Stimulated activated CD8-positive, alpha-beta memory T cell treated with anti-CD3 and anti-CD28 coated beads, Interleukin-15, amount 100 ng/mL, for 24 hours (primary cell): ENCODE measurements at places on chromosomes 5 and 9.

DNA sequence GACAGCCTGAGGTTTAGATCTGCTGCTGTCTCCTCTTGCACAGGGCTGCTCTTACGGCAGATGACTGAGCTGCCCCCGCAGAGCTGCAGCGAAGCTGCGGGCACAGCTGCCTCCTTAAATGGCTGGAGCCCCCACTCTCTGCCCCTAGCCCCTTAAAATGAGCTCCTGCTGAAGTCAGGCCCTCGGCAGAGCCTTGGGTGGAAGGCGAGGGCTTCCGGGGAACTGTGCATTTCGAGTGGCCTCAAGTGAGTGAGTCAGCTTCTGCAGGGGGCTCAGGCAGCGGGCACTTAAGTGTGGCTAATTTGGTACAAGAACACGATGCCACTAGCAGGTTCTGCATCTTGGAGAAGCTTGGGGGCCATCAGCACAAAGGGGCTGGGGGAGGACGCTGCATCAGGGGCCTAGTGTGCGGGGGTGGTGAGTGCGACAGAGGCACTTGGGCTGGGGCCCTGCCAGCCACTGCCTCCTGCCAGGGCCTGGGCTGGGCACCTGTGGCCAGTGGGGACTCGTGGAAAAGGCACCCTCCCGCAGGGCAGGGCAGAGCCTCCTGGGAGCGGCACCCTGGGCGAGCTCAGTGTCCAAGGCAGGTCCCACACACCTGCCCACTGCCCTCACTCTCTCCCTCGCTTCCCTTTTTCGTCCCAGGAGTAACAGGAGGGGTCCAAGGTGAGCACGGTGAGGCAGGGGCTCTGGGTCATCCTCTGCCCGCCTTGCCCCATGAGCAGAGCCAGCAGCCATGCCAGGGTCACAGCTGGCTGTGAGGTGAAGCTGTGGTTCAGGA is 28.8 kb upstream of the RNU6ATAC start:
- DNase-seq = no peak

- no peak for DNase-seq
Observed at GRCh38 chr9:111937781-111938426, 41.3 kb downstream of the UGCG start.

GRCh38 chr5:118366429-118366828 is 621.9 kb downstream of the DTWD2 start:
- no peak for DNase-seq

DNA sequence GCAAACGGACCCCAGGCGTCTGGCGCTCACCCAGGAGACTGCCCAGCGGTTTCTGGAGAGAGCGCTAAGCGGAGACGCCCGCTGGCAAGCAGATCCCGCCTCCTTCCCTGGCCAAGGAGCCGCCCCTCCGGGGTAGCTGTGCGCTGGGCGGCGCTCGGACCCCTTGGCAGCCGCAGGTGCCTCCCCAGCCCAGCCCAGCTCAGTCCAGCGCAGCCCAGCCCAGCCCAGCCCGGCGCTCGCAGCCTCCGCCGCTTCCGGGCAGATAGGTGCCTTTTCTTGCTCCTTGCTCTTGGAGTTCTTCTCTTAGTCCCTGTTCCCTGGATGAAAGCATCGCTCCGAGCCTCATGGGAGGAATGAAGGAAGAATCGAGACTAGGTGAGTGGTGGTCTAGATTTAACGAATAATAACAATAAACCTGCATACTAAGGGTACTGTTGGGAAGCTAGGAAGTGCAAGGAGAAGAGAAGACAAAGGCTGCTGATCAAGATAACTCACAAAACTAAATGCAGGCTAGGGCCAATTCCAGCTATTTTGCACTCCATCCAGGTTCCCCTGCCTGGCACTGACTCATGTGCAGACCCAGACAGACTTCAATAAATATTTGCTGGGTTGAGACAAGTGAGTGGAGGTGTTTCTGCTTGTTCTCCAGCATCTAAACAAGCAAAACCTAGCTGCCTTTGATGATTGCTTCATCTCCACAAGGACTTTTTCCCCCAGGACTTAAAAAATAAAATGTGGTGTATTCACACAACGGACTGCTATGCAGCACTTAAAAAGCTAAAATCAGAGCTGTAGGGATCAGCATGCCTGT is at the start of gene STK32A:
Gene STK32A, plus strand, starts transcription at position 202 of the 811 bp plus-strand sequence. CDS start 4,609 bp downstream, outside the sequence.
- no peak for DNase-seq

DNA sequence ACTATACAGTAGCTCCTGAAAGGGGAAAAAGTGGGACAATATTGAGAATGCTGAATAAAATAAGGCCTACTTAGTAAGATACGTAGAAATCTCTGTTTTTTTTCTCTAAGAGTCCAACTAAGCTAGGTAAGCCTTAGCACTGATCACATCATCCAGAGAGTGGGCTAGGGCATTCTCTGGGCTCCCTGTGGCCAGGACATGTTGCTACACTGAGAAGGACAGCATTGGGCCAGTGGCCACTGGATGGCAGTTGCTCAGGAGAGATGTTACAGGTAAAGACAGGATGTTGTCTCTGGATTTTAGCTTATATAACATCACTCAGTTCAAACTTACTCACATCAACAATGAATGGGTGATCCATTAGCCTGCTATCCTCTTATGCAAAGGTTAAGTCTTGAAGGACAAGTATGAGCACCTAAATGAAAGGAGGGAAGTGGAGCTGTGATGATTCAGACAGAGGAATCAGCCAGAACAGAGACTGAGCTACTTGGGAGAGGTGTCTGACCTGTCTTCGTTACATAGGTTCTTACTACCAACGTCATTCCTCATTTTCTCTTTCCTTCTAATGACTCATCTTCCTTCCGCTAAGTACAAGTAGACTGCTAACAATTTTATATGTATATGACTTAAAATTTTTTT is 226.6 kb upstream of the ADCY2 start:
- no peak for DNase-seq

DNA sequence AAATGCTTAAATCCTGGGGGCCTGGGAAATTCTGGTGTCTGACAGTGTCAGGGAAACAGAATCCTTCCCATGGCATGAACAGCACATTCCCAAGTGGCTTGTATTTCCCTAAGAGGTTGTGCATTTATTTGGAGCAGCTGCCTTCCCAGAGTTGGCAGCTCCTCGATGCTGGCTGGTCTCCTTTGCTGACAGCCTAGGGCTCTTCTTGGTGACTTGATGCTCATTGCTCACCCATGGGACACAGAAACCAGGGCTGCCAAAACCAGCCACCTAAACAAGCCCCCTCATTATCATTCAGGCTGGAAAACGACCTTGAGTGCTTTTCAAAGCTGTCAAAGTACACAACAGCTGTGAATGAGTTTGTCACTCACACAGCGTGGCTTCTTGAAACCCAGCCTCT is 24.2 kb downstream of the ENHO start:
- DNase-seq = no peak

GRCh38 chr9:76403352-76403751 is 9.1 kb upstream of the RFK start:
- no peak for DNase-seq

GRCh38 chr5:67355120-67355713 is 158.6 kb upstream of the CD180 start:
- DNase-seq = no peak

DNA sequence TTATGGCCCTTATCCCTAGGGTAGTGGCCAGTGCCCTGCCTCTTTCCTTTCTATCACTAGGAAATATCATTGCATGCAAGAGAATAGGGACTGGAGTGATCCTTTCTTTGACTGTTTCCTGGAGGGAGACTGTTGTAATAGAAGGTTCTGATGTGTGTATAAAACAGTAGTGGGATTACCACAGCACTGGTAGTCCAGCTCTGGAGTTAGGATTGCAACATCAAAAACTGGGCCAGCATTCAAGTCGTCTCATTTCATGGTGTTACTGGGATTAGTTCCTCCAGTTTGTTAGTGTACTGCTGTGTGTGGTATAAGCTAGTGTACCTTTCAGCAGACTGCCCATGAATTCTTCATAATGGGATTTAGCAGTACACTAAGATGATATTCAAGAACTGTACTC is 45.8 kb downstream of the KIAA1958 start:
- DNase-seq = no peak

DNA sequence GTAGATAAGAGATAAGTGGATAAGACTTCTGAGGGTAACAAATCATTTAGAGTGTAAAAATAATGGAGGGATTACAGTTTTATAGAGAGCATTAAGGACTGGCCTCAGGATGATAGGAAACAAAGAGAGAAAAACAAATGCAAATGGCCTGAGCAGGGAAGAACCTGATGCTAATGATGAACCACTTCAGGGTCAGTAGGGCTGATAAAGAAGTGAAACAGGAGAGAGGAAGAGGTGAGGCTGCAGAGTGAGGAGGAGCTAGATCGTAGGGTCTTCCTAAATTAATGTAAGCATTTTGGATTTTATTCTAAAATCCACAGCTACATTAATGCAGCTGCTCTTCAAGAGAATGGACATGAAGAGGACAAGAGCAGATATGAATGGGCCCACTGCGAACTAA is 698.0 kb upstream of the MEF2C start:
- no peak for DNase-seq

DNA sequence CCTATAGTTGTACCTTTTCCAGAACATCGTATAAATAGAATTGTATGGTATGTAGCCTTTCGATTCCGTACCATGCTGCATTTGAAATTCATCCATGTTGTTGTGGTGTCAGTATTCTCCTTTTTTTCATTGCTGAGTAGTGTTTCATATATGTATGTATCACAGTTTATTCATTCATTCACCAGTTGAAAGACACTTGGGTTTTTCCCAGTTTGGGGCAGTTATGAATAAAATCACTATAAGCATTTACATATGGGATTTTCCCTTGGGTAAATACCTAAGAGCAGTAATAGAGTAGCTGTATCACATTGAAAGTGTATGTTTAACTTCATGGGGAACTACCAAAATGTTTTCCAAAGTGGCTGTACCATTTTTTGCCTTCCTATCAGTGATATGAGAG is 16.1 kb upstream of the FKTN start:
- no peak for DNase-seq

DNA sequence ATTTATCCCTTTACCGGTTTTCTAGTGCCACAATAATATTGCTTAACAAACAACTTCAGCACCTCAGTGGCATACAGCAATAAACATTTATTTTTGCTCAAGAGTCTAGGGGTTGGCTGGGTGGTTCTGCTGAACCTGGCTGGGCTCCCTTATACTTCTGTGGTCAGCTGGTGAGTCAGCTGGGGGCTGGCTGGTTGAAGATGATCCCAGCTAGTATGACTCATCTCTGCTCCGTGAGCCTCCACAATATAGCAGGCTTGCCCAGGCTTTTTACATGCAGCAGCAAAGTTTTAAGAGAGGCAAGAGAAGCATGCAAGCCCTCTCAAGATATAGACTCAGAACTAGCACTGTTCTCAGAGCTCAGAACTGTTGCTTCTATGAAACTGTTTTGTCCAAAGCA is 523.5 kb upstream of the CLINT1 start:
- no peak for DNase-seq

- DNase-seq = no peak
Observed at GRCh38 chr5:41983284-41983683, 58.2 kb downstream of the FBXO4 start.

DNA sequence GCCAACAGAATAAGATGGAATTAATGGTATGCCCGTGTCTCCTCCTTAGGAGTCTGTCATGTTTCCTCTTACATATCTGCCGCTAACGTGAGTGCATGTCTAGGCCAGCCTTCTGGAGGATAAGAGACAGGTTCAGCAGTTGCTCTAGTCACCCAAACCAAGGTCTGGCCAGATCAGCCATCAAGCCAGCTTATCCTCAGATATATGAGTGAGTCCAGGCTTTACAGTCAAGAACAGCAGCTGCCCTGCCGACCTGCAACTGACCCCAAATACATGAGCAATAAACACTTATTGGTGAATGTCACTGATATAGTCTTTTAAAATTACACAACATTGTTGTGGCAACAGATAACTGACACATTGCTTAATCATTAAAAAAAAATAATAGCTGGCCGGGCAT is 123.5 kb downstream of the TSSK1B start:
- DNase-seq = no peak

DNA sequence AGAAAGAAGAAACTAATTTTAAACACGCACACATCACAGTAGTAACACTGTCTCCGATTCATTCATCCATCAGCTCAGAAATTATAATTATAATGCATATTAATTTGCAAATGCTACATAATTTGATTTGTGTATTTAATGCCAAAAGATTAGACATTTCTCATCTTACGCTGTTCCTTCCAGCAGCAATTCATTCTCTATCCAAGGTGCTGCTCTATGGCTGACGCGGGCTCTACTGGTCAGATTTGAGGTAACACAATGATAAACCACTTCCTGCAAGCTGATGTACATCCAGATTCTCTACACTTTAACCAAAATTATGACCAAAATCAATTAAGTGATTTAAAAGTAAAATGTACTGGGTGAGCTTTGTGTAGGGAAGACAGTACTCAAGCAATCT is 77.9 kb upstream of the ICE1 start:
- DNase-seq = no peak
